ENCODE measurements at places on chromosomes 7 and 10.

- no peak for DNase-seq
Observed at GRCh38 chr7:28409716-28410627, 2.3 kb upstream of the CREB5 start.

- DNase-seq, result peak; percentile 74
Observed at GRCh38 chr10:121459622-121460453, 138.4 kb downstream of the FGFR2 start.

- DNase-seq, result no peak
Observed at GRCh38 chr7:46007990-46008643, 87.0 kb upstream of the IGFBP3 start.

DNA sequence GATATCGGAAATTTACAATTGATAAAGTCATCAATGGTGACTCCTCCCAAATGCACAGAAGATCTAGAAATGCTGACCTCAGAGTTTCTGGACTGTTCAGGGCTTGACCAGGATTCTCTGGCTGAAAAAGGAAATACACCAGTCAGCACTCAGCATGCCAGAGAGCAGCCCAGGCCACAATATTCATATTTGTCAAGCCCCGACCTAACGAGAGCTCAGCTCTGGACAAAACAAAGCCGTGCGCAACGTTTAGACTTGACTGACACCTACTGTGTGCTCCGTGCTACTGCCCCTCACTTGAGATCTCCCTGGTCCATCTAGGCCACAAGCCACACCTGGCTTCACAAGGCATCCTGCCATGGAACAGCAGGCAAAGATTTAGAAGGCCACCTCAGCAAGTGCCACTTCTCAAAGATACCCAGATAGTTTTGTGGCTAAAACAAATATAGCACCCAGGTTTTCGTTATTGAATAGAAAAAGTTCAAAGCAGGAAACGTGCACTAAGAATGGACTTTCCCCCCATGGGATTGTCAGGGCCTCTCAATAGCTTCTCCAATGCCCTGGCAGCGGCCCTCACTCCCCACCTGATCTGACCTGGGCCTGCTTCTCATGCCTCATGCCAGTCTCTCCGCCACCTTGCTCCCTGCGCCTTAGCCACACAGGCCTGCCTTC is 218.3 kb downstream of the FAM107B start:
- DNase-seq, result peak; percentile 30

- DNase-seq, result no peak
Observed at GRCh38 chr7:41729059-41729458, 26.2 kb upstream of the INHBA start.

- DNase-seq, result no peak
Observed at GRCh38 chr10:62456611-62457101, 82.5 kb downstream of the ZNF365 start.

DNA sequence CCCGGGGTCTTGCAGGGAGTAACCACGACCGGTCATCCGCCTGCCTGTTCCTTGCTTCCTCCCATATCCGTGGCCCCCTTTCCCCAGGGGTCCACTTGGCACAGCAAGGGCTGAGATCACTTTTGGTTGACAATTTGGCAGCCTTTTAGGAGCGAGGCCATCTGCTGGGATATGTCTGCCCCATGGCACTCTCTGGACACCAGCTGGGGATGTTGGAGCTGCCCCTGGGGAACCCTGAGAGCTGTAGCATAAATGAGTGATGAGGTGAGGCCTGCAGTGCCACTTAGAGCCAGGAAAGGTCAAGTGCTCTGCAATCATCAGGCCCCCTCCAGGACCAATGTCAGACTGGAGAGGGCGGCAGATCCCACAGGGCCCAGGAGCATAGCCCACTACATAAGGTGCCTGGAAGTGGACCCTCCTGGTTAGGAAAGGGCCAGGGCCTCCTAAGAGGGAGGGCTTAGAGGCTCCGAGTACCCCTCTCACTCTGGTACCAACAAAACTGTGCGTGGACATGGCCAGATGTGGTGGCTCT is 92.1 kb downstream of the HIP1 start:
- no peak for DNase-seq

GRCh38 chr7:99036546-99037111 is 107.3 kb downstream of the SMURF1 start:
- DNase-seq, result peak; percentile 23

- DNase-seq, result no peak
Observed at GRCh38 chr7:155660758-155661093, 16.3 kb downstream of the RBM33 start.

DNA sequence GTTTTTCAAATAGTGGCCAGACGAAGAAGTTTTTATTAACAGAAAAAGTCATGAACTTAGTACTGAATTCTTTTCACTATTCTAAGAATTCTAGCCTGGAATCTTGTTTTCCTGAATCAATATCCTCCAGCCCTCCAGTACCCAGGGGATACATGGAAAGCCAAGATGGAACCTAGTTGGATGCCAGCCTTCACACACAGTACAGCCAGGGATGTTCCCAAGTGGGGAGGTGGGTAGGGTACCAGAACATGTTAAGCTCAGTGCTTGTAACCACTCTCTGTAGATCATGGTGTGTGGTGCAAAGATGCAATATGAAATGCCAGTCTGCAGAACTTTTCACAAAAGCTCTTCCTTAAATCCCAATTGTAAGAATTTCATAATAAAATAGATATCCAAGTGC is 128.0 kb downstream of the POU6F2 start:
- DNase-seq, result no peak

- no peak for DNase-seq
Observed at GRCh38 chr7:8133188-8133848, 128.6 kb downstream of the ICA1 start.

DNA sequence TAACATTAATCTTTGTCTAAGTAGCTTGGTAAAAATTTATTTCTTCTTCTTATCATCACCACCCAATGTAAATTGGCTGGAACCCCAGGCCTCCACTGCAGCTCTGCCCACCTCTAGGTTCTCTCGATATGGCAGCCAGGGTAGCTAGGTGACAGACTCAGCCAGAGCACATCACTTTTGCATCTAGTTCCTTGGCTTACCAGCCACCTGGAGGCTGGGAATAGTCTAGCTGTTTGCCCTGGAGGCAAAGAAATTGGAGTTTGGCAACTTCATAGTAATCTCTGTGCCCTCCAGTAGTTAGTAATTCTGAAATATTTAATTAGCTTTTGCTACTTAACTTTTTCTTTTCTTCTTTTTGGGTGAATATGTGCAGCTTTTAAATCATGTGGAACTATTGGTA is 9.4 kb downstream of the IFRD1 start:
- DNase-seq, result no peak

DNA sequence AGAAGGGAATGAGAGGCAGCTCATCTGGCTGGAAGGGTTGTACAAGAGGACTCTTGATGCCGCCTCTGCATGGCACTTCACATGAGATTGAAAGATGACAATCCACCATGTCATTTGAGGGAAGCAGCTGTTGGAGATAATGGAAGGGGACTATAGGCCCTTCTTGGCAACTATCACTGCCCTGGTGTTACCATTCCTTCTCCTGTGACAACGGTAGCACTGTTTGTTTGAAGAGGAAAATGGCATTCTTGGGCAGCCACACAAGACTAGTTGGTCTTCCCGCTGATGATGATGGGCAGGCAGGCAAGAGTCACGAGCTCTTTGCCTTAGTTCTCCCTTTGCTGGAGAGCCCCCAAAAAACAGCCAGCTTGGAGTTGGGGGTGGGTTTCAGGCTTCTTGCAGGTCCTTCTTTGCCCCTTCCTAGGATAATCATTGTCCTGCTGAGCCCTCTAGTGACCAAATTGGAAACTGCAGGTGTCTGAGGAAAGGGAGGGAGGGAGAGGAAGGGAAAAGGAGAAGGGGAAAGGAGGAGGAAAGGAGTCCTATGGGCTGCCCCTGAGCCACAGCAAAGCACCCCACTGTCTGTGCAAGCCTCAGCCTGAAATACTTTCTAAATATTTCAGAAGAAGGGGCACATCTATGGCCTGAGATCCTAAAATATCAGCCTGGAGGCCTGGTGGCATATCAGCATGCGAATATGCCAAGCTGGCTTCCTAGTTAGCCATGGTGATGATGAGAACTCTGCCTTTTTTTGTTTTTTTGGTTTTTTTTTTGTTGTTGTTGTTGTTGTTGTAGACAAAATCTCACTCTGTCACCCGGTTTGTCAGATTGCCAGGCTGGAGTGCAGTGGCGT is 165.6 kb upstream of the KMT2E start:
- DNase-seq, result peak; percentile 23
